ENCODE measurements at places on chromosomes 4 and X.

GRCh38 chr4:101794806-101795205 is 4.3 kb downstream of the BANK1 start:
- no peak for DNase-seq

- DNase-seq: no peak
These were observed at the start of gene P2RY8 for GRCh38 chrX:1537031-1537715. P2RY8 (minus strand) TSS chrX:1537185; CDS start chrX:1466558, 70,627 bp downstream.

DNA sequence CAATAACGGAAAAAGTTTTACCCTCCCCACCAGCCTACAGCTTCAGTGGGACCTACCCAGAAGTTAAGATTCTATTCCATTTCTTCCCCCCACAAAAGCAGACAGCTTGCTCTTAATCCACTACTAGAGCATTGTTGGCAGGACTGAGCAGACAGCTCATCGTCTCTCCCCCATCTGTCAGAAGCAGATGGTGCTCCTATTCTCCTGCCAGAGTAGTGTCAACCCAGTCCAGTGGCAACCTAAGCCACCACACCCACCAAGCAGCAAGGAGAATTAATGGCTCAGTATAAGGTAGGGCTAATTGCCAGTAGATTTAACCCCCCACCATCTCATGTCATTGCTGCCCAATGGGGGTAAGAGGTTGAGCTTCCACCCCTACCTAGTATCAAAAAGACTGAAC is 62.0 kb downstream of the AWAT2 start:
- DNase-seq: no peak

DNA sequence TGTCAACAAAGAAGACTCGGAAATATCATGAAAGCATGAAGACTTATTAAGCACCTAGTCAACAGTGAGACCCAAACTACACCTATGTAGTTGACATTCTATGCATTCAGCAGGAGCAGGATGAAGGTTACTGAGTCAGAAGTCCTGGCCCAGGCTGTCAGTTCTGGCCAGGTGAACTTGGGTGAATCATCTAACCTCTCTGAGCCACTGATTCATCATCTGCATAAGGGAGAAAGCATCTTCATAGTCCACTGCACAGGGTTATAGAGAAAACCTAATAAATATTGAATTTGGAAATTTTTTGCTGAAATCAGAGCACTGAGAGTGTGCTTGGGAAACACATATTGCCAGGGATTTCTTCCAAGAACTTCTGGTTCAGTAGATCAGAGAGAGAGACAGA is 296.0 kb upstream of the SFRP2 start:
- DNase-seq: no peak

GRCh38 chrX:17590892-17591740 is 146.2 kb upstream of the SCML1 start:
- peak; percentile 47 for DNase-seq

GRCh38 chr4:10877076-10877475 is 192.5 kb upstream of the CLNK start:
- DNase-seq: no peak

GRCh38 chrX:13761606-13762414 is 27.3 kb downstream of the OFD1 start:
- no peak for DNase-seq

- no peak for DNase-seq
These were observed 49.0 kb upstream of the SLC16A2 start for GRCh38 chrX:74372272-74372671.

DNA sequence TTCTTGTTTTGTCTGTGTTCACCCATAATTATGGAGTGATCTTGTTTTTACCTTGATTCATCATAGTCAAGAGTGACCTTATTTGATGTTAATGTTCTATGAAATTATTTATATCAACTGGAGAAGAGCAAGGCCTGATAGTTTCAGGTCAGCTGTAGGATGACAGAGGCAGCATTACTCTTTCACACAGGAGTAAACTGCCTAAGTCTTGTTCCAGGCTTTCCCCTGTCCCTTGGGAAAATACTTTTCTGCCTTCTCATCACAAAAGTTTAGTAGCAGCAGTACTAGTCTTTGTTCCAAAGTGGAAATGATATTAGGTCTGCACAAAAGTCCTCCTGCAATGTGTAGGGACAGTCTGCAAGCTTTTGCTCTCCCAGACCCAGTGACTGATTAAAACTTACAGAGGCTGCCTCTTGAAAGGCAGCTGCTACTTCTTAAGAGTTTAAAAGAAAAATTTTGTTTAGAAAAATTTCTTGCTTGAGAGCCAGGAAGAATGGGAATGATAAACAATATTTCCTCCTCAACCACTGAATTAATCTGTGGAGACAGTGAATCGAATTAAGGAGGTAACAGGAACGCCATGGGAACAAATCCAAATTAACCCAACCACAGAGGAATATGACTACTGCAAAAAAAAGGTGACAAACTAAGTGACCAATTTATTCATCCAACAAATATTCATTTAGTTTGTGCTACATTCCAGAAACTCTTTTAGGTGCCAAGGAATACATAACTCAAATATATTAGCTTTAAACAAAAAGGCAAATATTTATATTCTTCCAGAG is 991.4 kb upstream of the PABPC4L start:
- no peak for DNase-seq

DNA sequence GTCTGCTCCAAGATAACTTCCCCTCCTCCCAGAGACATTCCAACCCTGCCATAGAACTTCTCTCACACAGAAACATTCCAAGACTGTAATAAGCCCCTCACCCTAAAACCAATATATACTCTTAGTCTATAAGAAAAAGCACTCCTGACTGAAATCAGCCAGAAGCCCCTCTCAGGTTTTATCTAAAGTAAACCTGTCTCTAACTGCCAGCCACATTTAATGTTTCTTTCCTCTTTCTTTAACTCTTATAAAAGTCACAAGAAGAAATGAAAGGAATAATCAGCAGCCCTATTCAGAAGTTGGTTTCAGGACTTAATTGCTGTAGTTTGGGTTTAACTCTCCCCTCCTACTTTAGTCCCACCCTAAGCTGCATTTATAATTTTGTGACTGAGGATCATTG is 165.0 kb upstream of the ZCCHC13 start:
- DNase-seq: no peak

DNA sequence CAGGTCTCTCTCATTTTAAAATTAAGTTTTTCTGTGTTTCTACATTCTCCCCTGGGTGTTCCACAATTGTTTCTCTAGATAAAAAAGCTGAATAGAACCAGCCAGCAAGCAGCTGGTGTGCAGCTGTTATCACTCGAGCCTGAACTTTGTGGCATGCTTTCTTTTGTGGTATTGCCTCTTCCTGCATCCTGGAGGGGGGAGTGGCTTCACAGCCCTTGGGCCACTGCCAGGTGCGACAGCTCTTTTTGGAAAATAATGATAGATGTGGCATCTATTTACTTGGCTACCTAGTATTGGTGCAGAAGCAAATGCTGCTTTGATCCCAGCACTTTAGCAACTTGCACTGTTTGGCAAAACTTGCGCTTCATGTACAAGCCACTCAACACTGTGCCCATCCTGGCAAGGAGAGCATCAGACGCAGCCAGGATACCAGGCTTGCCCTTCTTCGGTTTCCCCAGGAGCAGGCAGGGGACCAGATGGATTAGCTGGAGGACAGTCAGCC is 69.4 kb downstream of the HMGB2 start:
- peak; percentile 78 for DNase-seq

DNA sequence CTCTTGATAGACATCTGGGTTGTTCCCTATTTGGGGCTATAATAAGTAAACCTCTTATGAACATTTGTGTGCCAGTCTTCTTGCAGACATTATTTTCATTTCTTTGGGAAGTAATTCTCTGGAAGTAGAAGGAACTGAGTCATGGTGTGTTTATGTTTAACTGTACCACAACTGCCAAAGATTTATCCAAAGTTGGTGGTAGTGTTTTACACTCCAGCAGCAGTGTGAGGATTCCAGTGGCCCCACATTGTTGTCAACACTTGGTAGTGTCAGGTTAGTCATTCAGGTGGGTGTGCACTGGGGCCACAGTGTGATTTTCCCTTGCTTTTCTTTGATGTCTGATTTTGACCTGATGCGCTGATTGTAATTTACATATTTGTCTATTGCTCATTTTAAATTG is 5.0 kb upstream of the UVSSA start:
- DNase-seq: no peak

- DNase-seq: no peak
These were observed 11.4 kb upstream of the NKRF start for GRCh38 chrX:119617517-119618164.

GRCh38 chrX:49043987-49044281 is 777 bp upstream of the TFE3 start:
- no peak for DNase-seq

DNA sequence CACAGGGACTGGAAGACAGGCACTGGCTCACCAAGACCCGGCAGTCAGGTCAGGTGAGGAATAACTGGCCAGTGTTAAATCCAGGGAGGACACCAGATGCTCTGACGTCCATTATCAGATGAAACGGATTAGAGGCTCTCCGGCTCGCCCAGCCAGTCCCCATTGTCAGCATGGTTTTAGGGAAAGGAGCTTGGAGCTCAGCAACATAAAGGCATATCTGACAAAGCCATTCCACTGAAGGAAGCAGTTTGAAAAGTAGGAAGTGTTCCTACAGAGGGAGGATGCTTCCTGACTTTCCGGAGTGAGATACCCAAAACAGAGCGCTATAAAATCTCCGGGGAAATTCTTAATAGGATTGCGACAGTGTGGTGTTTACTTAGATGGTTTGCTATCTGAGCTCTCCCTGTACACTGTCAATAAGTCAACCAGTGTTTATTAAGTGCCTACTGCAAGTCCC is 14.8 kb downstream of the NDNF start:
- no peak for DNase-seq

GRCh38 chrX:117134983-117135382 is 672.2 kb upstream of the CT83 start:
- no peak for DNase-seq

GRCh38 chr4:76515975-76516843 is 81.2 kb downstream of the SHROOM3 start:
- DNase-seq: no peak

DNA sequence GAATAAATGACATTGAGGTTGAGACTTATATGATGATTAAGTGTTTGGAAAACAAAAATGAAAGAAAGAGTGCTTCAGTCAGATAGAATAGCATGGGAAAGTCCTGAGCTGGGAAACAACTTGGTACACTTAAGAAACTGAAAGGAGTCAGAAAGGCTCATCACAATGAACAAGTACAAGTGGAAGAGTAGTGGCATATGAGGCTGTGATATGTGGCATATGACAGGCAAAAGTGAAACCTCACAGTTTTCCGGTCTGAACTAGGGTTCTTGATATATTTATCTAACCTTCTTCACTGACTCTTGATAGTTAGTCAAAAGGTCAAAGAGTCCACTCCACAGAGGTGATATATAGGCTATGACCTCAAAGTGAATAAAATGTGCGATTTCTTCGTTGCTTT is 537.1 kb upstream of the CXorf51A start:
- DNase-seq: no peak

DNA sequence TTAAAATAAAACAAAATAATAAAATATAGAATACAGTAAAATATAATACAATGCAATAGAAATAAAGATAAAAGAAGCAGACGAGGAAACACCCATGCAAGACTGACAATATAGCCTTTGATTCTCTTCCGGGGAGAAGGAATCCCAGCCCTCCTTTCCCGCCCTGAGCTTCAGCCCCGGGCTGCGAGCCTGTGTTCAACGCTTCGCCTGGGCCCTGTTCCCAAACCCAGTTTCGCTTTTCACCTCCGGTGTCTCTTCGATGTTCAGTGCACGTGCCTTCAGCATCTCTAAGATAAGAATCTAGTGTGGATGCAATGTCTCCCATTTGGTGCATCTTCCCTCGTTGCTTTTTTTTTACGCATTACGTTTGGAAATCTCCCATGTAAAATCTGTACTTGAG is 38.4 kb upstream of the ARSD start:
- no peak for DNase-seq

- DNase-seq: no peak
These were observed 96.8 kb downstream of the PDLIM5 start for GRCh38 chr4:94548571-94548970.

- DNase-seq: peak; percentile 32
These were observed 18.5 kb upstream of the DRD5 start for GRCh38 chr4:9762823-9763475.

GRCh38 chrX:41705680-41706374 is 17.1 kb downstream of the GPR34 start:
- no peak for DNase-seq
